Activated CD4-positive, alpha-beta T cell treated with anti-CD3 and anti-CD28 coated beads, Interleukin-2, amount 10 ng/mL, durations not matched to agents 7 days and 5 days (primary cell): ENCODE measurements at places on chromosomes 12 and 14.

- peak; percentile 13 for DNase-seq
These were observed 138.2 kb downstream of the MON2 start for GRCh38 chr12:62604871-62605270.

DNA sequence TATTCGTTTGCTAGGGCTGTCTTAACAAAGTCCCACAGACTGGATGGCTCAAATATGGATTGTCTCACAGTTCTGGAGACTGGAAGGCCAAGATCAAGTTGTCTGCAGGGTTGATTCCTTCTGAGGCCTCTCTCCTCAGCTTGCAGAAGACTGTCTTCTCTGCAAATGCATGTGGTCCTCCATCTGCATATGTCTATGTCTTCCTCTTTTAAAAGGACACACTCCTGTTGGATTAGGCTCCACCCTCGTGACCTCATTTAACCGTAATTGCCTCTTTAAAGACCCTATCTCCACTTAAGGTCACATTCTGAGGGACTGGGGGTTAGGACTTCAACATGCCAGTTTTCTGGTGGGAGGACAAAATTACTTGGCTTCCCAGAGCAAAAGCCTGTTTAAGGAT, 123.3 kb downstream of the SLC38A6 start:
- no peak for DNase-seq

DNA sequence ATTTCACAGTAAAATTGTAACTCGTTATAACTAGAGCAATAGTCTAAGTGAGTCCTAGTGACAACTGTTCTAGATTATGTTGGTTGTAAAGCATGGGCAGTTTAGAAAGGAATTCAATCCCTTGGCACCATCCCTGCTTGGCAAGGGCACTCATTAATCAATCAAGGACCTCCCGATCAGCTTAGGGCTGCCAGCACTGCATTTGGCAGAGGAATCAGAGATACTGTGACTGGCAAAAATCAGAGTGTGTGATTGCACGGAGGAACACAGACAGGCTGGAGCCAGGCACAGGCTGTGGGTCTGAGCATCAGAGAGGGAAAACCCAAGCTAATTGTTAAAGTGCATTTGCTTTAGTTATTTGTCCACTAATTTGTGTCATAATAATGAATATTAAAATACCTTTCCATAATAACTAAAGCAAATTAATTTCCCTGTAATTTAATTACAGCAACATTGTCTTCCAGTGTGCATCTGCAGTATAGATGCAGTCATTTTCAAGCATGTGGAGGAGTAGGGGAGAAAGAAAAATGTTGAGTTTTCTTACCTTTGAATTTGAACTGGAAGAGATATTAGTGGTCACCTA, 3.2 kb upstream of the EGLN3 start:
- no peak for DNase-seq

DNA sequence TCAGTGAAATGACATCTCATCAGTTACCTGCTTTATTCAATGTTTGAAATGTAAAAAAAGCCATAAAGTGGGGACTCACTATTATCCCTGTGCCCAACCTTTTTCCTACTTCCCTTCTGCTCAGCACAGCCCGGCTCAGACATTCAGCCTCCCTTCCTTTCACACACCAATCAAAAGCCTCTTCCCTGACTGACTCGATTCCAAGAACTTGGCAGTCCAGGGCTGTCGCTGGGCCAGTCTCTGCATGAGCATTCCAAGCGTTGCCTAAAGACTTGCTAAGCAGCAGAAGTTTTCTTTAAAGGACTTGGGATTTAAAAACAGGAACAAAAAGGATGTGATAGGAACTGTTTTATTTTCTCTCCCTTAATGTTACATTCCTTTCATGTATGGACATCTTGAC, 22.7 kb downstream of the ITPR2 start:
- no peak for DNase-seq
